NCI-H524 (cell line): ENCODE measurements at places on chromosomes 2 and 18.

DNA sequence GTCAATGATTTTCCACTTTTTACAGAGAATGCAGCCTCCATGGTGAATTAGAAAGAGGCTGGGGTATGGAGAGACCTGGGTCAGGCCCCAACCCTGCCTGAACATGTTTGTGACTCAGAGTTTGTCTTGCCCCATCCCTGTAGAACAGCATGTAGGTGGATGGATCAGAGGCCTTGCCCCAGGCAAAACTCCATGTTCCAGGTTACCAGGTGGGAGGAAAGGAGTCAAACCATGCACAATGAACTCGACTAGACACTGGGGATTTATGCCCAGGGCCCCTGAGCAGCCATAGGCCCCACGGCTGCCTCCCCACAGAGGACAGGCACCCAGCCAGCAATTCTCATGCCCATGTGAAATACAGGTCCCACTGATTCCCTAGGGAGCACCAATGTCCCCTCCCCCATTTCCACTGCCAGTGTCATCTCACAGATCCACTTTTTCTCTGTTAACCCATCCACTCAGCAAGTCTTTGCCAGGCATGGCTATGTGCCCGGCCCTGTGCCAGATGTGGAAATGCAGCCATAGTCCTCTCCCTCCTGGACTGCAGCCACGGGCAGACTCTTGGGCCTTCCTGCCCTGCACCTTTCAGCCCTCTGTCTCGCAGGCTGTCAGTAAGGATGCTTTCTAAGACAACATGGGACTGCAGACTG lies 737.8 kb upstream of the HS6ST1 start:
- DNase-seq: no peak

- no peak for DNase-seq
Observed at GRCh38 chr2:241953324-241953928, 83.9 kb downstream of the RTP5 start.

DNA sequence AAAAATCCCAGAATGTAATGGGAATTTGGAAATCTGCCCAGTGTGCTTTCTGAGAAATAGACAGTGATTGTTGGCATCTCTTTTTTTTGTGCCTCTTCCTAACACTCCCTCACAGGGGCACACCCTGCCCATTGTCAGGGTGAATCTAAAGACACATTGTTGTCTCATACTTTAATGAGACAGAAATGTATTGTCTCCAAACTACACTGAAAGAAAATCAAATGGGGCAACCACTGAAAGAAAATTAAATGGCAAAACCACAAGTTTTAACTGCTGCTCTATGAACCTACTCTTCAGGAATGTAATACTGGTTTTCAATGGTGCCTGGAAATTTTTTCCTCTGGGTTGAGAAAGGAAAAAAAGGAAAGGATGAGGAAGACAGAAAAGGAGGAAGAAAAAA lies 43.2 kb upstream of the GLS start:
- no peak for DNase-seq

GRCh38 chr2:230982126-230982525 lies 13.8 kb upstream of the SPATA3 start:
- DNase-seq: no peak

DNA sequence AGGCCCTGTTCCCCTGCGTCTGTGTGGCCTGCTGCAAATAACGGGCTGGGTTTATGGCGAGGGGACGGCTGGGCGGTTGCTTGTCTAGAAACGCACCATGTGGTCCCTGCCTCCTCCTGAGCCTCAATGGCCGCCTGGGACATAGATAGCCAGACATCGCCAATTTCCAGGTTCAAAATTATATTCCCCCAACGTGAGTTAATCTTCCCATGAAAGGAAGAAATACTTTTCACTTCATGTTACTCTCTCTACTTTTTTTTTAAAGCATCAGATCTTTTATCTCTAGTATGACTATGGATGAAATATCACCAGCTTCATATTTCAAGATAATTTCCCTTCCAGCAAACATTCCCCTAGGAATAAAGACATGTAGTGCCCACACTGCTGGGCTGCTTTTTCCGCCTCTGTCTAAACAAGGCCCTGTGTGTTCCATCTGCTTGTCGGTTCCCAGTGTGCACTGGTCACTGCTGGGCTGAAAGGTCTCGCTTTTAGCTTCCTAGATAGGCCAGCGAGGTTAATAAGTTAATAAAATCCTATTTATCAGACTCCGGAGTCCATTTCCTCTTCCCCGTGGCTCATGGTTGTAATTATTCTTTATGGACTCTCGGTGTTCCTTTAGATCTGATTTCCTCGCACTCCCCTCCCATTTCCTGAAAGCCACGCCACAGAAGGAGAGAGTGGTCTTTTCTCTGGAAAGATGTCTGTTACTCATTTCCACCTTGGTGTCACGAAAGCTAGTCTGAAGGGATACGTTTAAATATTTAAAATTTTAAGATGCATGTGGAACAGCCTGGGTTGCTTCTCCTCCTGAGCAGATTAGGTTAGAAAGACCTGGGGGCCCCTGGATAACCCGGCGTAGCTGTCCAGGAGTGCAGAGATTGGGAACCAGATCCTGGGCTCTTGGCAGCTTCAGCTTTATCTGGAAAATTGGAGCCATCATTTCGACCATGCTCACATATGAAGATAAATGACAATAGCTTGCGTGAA lies 196.6 kb upstream of the COPS8 start:
- DNase-seq: no peak

DNA sequence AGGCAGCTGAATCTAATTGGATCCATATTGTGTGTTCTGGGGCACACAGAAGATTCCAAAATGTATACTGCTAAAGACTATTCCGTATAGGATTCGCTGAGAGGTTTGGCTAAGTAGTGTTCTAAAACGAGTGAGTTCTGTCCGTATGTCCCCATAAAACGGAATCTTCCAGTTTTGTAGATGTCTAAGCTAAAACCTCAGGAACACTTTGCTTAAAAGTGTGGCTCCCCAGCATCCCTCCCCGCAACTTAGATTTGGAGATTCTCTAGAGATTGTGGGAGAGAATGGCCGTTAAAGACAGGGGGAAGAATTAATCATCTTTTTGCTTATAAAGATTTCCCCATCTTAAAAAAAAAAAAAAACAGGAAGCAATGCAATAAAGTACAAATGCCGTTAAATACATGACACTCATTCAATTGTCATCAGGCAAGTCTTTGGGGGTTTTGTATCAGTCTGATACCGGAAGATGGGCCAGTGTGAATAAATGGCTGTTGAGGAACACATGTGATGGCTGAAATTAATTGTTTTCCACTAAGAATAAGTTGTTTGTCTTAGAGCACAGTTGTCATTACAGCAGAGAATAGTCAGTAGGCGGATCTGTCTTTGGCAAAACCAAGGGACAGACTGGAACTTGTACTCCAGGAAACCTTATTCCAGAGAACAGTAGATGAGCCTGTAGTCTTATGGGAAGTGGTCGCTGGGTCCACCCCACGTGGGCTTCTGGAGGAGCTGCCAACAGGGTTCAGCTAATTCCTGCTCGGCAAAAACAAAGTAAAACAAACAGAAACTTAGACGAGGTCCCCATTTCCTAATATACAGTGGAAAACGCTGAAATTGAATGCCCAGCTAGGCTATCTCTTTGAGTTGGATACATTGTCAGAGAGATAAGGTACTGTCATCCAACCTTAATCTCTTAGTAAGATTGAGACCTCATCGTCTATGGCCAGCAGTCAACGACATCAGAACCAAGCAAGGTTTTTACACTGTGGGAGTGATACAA lies 1.7 kb downstream of the EMILIN2 start:
- DNase-seq: no peak

DNA sequence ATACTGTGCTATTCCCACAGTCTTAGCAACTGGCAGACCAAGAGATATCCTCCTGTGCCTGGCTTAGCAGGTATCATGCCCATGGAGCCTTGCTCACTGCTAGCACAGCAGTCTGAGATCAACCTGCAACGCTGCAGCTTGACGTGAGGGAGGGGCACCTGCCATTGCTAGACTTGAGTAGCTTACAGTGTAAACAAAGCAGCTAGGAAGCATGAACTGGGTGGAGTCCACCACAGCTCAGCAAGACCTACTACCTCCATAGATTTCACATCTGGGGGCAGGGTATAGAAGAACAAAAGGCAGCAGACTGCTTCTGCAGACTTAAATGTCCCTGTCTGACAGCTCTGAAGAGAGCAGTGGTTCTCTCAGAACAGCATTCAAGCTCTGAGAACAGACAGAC lies 74.8 kb downstream of the AKAIN1 start:
- no peak for DNase-seq

- no peak for DNase-seq
Observed at GRCh38 chr2:169980643-169981042, 153.4 kb downstream of the UBR3 start.

DNA sequence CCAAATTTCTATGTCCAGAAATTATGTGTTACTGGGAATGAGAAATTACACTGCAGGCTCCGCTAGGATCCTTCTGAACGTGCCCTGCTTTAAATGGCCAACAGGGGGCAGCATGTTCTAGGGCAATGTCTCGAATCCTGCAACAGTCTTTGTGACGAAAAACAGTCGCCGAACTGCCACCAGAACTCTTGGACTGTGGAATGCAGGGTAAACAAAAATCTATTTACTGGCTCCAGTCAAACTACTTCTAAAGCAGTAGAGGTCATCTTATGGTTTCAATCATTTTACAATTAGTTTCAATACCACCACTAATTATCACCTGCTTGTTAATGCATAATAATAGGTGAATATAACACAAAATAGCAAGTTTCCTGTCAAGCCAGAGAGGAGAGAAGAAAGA lies 9.8 kb upstream of the ZNF397 start:
- peak; percentile 55 for DNase-seq

DNA sequence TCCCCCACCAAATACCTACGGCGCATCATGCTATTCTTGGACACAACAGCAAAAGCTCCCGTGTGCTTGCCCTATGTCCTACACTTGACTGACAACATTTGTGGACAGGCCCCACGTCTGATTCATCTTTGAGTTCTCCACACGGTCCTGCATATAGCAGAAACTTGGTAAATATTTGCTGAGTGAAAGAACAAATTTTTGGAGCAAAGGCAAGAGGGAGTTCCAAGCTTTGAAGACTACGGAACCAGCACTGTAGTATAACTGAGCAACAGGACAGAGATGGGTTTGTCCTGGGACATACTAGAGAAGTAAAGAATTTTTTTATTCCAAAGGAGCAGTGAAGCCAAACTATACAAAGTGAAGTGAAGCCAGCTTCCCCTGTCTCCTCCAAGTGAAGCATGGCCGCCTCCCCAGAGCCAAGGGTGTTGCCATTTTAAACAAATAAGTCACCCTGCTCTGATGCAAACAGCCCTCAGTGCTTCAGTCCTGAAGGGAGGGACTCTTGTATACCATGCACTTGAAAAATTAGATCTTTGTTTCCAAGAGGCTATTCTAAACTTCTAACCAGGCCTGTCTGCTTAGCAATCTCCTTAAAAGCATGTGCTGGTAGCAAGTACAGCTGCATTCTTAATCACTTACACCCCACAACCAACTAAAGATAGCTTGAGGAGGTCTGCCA lies 35.9 kb downstream of the SPRED2 start:
- DNase-seq: peak; percentile 46

GRCh38 chr2:118055512-118056164 lies 32.6 kb upstream of the INSIG2 start:
- DNase-seq: no peak

DNA sequence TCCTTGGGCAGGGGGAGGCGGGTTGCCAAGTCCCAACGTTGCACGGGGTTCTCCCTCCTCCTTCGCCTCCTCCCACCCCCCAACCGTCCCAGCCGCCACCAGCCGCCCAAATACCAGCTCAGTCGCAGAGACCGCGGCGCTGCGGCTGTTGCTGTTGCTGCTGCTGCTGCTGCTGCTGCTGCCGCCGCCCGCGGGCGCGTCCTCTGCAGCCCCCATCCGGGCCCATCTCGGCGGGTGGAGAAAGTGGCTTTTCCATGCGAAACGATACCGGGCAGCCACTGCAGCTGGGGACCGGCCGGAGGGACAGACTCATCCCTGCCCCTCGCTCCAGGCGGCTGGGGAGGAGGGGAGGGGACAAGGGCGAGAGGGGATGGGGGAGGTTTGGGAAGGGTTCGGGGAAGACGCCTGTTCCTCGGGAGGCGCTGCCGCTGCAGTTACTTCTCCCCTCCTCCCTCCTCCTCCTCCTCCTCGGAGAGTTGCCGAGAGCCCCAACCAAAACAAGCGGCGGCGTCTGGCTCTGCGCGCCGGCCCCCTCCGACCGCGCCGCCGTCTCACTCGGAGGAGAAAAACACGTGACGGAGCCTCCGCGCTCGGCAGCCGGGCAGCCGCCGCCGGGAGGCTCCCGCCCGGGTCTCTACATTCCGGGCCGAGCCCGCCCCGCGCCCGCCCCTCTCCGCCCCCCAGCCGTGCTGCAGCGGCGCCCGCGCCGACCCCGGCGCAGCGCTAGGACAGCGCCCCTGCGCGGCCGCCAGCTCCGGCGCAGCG lies at the start of gene IRS1:
IRS1 (minus strand) TSS at position 610 of the 765 bp plus-strand sequence. CDS start 1,082 bp downstream, outside the sequence.
- peak; percentile 70 for DNase-seq

GRCh38 chr2:54712516-54712915 lies 10.9 kb upstream of the EML6 start:
- no peak for DNase-seq

DNA sequence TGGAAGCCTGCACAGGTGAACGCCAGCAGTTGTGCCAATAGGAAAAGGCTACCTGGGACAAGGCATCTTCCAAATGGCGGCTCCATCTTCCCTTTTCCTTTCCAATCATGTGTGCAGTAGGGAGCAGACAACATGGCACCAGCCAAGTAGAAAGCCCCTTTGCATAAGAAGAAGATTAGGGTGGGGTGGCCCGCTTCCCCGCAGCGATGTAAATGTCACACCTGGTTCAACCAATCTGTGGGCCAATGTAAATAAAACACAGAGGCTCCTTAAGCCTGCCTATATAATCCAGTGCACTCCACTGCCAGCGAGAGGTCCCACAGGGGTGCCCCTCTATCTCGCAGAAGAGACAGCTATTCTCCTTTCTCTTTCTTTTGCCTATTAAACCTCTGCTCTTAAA lies 468.4 kb upstream of the CRIM1 start:
- no peak for DNase-seq

DNA sequence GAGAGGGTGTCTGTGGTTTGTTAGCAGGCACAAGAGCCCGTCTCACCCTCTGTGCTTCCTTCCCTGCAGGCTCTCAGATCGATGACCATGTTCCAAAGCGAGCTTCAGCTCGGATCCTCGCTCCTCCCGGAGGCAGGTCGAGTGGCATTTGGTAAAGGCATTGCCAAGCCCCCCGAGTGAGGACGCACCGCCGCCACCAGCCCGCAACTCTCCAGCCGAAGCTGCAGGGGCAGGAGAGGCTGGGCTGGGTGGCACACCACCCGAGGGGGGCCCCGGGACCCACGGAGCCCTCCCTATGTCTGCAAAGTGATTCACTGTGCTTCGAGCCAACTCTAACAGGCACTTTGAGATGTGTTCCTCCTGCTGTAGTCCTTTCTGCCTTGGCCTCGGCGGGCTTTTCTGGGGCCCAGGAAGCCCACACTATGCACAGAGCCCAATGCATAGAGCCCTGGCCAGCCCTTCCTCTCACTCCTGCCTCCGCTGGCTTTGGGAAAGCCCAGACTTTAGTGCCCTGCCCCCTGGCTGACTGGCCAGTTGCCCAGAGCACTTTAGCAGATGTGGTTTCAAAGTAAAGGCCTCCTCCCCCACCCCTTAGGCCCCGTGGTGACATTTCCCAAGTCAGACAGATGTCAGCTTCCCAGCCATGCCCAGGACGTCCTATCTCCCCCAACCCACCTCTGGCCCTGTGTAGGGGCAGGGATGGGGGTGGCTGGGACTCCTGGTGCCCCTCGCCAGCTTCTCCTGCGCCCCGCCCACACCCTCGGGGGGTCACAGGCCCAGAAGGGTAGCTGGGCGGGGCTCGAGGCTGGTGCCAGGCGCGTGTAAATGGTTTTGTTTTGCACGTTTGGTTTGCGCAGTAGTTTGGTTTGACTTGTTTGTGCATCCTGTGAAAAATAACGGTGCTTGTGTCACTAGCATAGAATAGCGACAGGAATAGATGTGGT lies 23.3 kb upstream of the MAPRE3 start:
- DNase-seq: peak; percentile 63

- no peak for DNase-seq
Observed at GRCh38 chr18:49019446-49020045, 68.8 kb upstream of the SMAD7 start.

GRCh38 chr2:67616749-67617148 lies 219.6 kb downstream of the ETAA1 start:
- DNase-seq: no peak
